Activated effector memory CD4-positive, alpha-beta T cell treated with anti-CD3 and anti-CD28 coated beads, Interleukin-2, amount 50 U/mL, for 16 hours (primary cell): ENCODE measurements at places on chromosomes 7 and 10.

- DNase-seq, result no peak
Measured at GRCh38 chr7:142800088-142800487, 29.3 kb downstream of the PRSS2 start.

DNA sequence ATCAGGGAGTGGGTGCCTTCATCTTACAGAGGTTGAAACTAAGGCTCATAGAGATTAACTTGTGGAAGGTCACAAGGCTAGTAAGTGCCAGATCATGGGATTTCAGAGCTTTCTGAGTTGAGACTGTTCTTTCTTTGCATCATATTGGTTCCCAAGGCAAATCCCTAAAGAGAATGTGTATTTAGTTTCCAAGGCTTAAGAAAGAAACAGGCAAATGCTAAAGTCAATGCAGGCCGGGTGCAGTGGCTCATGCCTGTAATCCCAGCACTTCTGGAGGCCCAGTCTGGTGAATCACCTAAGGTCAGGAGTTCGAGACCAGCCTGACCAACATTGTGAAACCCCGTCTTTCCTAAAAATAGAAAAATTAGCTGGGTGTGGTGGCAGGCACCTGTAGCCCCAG is 19.8 kb downstream of the CDK1 start:
- no peak for DNase-seq

- DNase-seq, result no peak
Measured at GRCh38 chr7:141700296-141700847, 1.6 kb downstream of the DENND11 start.

DNA sequence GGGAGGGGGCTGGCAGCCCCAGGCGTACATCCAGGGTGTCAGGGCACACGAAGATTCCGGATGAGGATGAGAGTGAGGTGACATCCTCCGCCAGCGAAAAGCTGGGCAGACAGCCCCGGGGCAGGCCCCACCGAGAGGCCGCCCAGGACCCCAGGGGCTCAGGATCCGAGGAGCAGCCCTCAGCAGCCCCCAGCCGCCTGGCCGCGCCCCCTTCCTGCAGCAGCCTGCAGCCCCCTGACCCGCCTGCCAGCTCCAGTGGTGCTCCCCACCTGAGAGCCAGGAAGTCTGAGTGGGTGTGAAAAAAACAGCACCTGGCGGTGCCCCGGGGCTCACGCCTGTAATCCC is 3.2 kb downstream of the GJD4 start:
- DNase-seq, result no peak

- no peak for DNase-seq
Measured at GRCh38 chr10:76523246-76523645, 1091.8 kb downstream of the LRMDA start.

GRCh38 chr7:2018569-2019460 is 213.9 kb downstream of the MAD1L1 start:
- peak; percentile 57 for DNase-seq

GRCh38 chr10:119947300-119947699 is 54.8 kb downstream of the SEC23IP start:
- DNase-seq, result no peak
